ENCODE measurements at places on chromosomes 7 and 10.
A peak's percentile ranks its signal among the peaks of the same experiment; 100 is the strongest.

- no peak for DNase-seq
Measured at GRCh38 chr10:78851647-78852046, 217.1 kb upstream of the ZMIZ1 start.

DNA sequence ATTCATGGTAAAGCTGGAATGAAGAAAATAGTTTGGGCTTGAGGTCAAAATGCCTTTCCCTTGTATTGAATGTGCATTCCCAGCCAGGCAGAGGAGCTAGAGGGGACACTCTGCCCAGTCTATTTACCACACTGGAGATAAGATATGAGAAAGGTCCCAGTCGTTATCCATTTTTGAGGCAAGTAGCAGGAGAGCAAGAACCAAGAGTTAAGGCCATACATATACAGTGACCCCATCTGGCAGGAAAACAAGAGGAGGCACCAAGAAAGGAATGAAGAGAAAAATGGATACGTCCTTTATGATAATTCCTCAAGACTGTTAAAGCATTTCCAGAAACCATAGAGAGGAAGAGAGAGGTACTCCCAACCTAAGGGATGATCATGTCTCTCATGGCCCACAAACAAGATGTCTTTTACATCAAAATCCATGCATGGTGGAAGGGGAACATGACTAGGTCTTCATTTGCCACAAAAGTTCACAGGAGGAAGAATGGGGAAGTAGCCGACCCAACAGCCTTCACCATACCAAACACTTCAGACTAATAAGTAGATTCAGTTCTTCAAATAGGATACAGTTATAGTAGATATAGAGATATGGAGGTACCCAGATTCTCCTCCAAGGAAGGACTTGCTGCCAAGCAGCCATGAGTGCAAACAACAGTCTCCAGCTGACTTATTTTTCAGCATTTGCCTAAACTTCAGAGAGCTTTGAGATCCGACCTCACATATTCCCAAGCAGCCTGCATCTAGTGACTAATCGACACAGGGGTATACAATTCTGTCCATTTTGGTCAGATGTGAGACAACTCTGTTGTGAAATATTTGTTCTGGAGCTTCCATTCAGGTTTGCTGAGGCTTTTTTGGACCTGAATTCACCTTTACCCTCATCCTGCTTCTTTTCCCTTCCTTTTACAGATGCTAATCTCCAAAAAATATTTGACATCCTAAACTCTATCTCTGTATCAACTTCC is 61.1 kb upstream of the CCDC71L start:
- no peak for DNase-seq

GRCh38 chr7:4838626-4839334 is 23.1 kb downstream of the PAPOLB start:
- DNase-seq, result no peak

GRCh38 chr7:130134106-130134636 is 63.8 kb downstream of the KLHDC10 start:
- DNase-seq, result no peak

GRCh38 chr10:23514321-23514720 is 75.4 kb downstream of the OTUD1 start:
- no peak for DNase-seq

GRCh38 chr7:100080907-100081534 is 502 bp downstream of the ZNF3 start:
- no peak for DNase-seq

GRCh38 chr10:30270247-30270646 is 78.8 kb downstream of the MTPAP start:
- no peak for DNase-seq

DNA sequence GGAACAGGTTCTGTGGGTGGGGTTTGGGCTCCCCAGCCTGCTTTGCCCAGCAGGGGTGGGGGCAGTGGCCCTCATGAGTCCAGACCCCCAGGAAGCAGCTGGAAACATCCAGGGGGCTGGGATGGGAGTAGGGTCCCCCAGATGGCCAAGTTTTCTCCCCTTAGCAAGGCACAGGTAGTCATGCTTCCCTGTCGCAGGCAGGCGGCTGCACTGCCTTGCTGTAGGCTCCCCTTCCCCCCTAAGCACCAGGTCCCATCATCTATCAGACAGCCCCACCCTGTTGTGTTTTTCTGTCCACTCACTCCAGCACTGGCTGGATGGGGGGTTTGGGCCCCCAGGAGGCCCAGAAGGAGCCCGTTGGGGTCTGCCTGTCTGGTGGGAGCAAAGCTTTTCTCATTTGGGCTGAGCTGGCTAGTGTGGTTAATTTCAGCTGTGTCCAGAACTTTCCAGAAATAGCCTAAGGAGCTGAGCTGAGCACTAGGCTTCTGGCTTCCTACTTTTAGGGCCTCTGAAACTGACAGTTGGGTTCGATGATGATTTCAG is 7.9 kb downstream of the BRI3 start:
- no peak for DNase-seq

GRCh38 chr10:29430101-29430500 is 141.2 kb downstream of the LYZL1 start:
- no peak for DNase-seq

DNA sequence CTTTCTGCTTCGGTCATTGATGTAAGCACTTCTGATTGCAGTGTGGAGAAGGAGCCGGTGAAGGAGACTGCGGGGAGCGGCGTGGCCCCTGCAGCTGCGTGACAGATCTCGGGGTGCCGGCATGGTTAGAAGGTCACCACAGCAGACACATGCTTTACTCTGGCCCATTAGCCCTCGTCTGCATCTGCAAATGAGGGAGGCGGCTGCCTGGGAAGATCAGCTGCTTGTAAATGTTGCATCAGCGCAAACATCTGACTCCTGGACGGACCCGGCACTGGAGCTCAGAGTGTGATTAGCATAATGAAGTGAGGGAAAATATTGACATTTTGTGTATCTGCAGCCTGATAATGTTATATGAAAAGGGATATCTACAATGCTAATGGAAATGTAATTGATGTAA is 30.5 kb upstream of the MNX1 start:
- no peak for DNase-seq

GRCh38 chr10:88598055-88598454 is 11.5 kb downstream of the LIPJ start:
- DNase-seq, result peak; percentile 41

DNA sequence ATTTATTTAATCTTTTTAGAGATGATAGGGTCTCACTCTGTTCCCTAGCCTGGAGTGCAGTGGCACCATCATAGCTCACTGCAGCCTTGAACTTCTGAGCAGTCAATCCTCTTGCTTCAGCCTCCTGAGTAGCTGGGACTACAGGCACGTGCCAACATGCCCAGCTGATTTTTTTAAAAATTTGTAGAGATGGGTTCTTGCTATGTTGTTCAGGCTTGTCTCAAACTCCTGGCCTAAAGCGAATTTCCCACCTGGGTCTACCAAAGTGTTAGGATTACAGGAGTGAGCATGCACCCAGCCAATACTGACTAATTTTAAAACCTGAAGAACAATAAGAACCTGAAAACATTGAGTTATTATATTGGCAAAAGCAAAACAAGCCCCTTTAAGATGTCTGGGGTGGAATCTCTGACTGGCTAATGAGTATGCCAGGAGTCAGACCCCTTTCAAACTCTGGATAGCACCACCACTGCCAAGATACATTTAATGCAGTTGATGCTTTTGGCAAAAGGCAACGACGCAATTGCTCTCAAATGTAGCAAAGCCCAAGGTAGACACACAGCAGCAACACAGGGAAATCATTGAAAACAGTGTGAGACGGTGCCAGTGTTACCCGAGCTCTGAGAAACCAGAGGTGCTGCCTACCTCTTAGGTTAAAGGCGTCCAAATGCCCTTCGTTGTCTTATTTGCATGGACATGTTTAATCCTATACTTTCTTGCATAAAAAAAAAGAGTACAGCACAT is 40.7 kb upstream of the TOMM7 start:
- no peak for DNase-seq

DNA sequence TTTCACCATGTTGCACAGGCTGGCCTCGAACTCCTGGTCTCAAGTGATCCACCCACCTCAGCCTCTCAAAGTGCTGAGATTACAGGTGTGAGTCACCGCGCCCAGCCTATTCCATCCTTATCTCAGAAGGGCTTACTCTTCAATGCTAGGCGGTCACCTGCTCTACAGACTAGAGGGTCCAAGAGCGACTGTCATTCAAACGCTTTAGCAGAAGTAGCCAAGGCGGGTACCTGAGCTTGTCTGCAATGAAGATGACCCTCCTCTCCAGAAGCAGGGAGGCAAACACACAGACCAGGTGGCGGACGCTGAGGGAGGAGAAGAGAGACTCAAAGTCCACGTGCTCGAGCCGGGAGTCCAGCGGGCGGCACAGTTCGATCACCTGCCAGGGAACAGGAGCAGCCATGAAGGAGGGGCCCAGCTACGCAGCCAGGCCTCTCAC is 65.1 kb upstream of the MKRN1 start:
- no peak for DNase-seq

- DNase-seq, result no peak
Measured at GRCh38 chr10:112475575-112476218, 28.7 kb downstream of the VTI1A start.

DNA sequence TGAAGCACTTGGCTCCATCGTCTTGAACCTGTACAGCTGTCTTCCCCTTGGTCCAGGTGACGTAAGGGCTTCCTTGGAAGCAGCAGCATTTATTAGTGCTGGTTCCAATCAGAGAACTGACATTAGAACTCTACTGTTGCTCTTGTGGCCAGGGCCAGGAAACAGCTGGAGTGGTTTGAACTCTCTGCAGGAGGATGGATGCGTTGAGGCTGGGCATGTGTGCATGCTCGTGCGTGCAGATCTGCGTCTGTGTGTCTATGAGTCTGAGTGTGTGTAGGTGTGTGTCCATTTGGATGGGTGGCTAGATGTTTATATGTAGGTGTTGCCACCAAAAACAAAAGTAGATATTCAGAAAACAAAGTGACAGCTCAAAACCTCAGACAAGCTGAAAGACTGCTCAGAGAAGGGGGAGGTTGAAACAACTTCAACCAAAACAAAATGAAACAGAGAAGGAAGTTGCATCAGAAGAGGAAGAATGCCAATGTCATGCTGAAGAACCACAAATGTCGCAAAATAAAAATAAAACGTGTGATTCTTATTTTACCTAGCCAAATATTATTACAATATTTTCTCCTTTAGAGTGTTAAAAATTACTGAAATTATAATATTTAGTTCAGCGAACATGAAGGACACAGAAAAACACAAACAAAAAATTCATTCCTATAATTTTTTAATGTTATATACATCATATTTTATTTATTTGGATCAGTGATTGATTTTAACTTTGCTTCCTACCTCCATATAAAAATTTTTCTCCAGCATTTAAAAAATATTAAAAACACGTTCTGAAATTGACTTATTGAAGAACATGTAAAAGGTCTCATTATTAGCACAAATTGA is 96.1 kb upstream of the MKLN1 start:
- DNase-seq, result peak; percentile 70

DNA sequence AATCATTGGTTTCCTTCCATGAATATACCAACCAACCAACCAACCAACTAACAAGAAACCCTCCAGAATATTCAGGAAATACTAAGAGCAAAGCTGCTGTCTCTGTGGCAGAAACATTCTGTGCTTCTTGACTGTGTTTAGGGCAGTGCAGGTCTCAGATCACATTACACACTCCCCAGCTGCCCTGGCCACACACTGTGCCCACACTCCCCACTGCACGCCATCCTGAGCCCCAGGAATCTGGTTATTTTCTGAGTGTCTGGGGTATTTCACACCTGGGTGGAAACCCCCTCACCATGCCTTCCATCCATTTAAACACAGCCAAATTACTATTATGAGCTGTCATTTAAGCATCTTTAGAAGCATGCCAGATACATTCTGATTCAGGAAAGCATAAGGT is 183.7 kb upstream of the ANK3 start:
- DNase-seq, result no peak

DNA sequence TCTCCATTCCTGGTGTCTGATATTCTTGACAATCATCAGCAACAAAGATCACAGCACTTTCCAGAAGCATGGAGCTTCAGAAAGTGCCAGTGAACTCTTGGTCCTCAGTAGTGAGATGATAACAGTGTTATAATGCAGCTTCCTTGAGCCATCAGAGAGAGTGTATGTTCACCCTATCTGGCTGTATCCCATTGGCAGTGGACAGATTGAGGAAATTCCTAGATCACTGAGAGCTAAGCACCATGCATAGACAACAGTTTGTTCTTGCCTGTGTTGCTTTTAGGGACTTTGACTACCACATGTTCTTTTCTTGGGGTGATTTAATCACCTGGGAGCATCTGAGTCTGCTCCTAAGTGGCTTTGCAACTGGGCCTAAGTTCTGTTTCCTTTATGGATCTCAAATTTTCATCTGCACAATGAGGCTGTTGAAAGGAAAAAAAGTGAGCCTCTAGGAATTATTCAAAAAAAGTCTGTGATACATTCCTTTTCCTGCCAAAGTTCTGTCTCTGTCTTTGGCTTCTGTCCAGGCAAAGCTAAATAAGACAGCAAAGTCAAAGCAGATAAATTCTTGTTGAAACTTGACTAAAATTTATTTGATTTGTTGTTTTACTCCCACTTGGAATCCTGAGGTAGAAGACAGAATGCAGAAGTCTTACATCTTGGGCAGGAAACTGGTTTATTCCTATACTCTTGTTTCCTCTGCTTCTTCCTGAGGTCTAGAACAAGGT is 14.5 kb upstream of the ZNF282 start:
- no peak for DNase-seq

- no peak for DNase-seq
Measured at GRCh38 chr7:30841801-30842541, 69.7 kb upstream of the AQP1 start.

DNA sequence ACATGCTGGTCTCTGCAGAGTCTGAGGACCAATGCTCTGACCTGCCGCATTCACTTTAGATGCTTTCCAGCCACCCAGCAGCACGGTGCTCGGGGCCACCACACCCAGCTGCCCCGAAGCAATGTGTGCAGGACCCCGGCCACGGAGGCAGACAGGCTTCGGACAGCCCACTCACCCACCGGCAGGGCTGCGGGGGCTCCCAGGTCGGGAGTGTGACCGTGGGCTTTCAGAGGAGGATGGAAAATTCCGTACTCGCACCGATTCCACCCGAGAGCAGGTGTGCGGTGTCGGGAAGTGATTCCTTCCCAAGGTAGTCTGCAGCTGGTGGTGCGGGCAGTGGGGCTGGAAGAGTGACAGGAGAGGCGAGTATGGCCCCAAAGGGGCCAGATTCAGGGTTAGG is 190.9 kb downstream of the DNAJB6 start:
- no peak for DNase-seq

DNA sequence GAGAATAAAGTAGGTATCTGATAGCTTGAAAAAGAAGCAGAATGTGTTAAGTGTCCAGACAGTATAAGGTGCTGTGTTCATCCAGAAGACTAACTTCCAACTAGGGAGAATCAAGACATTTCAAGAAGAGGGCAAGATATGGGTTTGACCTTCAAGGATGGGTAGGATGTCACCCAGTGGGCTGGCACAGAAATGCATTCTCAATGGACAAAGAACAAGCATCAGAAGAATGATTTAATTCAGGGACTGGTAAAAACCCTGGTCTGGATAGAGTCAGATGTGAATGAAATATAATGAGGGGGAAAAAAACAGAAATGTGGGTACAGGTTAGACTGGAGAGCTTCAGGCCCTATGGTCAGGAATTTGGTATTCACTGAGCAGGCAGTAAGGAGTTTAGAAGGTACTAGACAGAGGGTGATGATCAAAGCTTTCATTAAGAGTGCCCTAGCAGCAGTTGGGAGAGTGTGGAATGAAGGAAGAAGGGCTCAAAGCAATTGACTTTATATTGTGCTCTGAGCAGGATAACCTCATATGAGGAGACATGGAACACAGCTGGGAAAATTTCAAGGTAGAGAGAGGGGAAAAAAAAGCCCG is 180.7 kb upstream of the ANK3 start:
- no peak for DNase-seq

- peak; percentile 88 for DNase-seq
Measured at GRCh38 chr10:132593389-132593788, 55.8 kb downstream of the INPP5A start.
